ENCODE measurements at places on chromosomes 3 and 15. TPM values are rescaled to one million over a fixed set of nuclear protein-coding genes. Genes with fewer than 3 reads are reported as not detected.
A peak's percentile ranks its signal among the peaks of the same experiment; 100 is the strongest.

DNA sequence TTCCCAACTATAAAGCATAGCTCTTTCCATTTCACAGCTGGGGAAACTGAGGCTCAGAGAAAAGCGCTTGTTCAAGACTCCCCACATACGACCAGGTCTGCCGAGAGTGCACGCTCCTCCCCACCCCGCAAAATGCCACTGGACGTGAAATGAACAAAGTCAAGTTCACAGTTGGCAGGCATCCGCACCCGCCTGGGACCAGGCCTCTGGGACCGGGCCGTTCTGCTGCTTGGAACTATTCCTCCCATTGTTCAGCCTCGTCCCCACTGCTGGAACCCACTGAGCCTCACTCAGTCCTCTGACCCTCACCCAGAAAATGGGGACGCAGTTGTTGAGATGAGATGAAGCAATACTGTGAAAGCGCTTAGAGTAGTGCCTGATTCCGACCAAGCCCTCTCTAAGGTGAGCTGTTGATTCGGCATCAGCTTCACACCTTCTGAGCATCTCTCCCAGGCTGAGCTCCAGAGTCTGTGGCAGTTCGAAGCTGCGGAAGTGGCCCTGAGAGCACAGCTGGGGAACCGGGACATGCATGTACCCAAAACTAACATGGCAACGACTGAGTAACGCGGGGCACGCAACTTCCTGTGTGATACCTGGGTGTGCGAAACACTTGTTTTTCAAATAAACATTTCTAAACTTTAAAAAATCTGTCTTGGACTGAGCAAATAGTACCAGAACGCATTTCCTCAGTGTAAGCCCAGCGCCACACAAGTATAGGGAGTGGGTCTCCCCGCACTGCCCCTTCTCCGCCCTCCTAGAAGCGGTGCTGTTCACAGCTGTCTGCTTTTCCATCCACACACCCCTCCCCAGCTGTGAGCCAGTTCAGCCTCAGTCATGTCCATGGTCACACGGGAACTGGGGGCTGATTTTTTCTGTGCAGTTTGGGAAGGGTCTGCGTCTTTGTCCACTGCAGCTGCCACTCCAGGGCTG, 93.4 kb downstream of the CHSY1 start:
- no peak for DNase-seq
- no peaks in the 10 kb centered on the region for H3K36me3 ChIP-seq
- H3K4me1 ChIP-seq, result peaks cover 24% of the 10 kb centered on the region
- H3K27ac ChIP-seq, result no peak overlapping the region

Gene WDR53
- total RNA-seq, result 14.3 TPM

DNA sequence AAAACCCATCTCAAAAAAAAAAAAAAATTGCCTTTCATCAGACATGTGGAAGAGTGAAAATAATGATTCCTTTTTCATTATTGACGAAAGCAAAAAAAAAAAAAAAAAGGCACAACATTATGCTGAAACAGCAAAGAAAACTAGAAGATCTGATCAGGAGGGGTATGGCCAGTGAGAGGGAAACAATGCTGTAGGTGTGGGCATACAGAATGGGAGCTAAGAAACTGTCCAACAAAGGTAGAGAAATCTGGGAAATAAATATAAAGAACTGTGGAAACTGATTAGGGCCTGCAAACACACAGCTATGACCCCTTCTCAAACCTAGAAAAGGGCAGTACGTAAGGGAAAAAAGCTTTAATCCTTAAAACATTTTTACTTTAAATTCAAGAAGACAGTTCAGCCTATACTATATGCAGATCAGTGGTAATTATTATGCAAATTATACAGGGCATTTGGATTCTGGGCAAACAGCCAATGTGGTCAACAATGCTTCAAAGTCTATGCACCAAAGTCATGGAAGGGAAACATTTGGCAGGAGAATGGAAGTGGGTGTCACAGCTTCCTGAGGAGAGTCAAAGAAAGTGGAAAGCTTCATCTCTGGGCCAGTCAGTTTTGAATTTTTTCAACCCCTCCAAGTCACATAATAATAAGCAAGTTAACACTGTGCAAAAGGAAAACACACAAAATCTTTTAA, 68.3 kb upstream of the SLC12A8 start:
- H3K4me1 ChIP-seq, result no peaks in the 10 kb centered on the region
- no peak overlapping the region for H3K4me3 ChIP-seq
- no peak overlapping the region for H3K27ac ChIP-seq
- DNase-seq, result no peak

Gene TUBGCP5
- total RNA-seq, result 21.7 TPM

DNA sequence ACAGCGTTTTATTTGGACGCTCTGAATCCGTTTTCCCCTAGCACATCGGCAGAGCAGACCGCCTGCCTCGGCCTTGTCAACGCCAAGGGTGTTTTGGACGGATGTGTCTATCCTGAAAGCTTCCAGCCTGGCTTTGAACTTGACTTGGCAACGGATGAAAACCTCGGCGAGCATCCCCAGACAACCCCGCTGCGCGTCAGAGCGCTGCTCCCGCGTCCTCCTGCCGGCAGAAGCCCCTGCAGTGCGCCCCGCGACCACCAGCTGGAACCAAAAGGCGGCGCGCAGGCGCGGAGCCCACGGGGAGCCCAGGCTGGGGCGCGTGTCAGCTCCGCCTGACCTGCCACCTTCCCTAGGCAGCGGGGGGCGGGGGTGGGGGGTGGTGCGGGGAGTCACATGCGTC, 26.2 kb upstream of the ARL8B start:
- peaks cover 3% of the 10 kb centered on the region for H3K4me1 ChIP-seq
- H3K27me3 ChIP-seq, result peaks cover 35% of the 10 kb centered on the region
- H3K4me3 ChIP-seq, result no peak overlapping the region
- no peaks in the 10 kb centered on the region for H3K36me3 ChIP-seq

DNA sequence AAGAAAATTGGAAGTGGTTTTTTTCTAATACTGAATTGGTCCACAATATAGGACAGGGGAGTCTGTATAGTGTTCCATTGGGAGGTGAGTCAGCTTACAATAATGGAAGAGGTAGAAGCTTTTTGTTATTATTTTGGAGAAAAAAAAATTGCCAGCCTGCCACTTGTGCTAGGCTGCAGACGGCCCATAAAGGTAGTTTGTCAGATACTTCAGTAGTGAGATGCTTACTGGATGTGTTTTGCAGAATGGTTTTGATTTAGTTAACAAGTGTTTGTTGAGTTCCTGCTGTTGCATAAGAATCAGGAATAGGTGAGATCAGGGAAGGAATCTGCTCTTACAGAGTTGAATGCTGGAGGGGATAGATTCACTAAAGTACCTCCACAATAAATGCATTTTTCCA, 1.0 kb downstream of the DTWD1 start:
- no peaks in the 10 kb centered on the region for H3K27me3 ChIP-seq
- DNase-seq, result no peak
- H3K4me1 ChIP-seq, result peaks cover 31% of the 10 kb centered on the region
- peak overlapping the region; percentile 96 for H3K27ac ChIP-seq
- peaks cover 22% of the 10 kb centered on the region for H3K36me3 ChIP-seq
- peak overlapping the region; percentile 96 for H3K4me3 ChIP-seq

Gene SLC51A
- not detected for total RNA-seq

All from activated B cell treated with CpG ODN at 0.5 μM for 24 hours (primary cell).